ENCODE measurements at places on chromosomes 3 and 15.

DNA sequence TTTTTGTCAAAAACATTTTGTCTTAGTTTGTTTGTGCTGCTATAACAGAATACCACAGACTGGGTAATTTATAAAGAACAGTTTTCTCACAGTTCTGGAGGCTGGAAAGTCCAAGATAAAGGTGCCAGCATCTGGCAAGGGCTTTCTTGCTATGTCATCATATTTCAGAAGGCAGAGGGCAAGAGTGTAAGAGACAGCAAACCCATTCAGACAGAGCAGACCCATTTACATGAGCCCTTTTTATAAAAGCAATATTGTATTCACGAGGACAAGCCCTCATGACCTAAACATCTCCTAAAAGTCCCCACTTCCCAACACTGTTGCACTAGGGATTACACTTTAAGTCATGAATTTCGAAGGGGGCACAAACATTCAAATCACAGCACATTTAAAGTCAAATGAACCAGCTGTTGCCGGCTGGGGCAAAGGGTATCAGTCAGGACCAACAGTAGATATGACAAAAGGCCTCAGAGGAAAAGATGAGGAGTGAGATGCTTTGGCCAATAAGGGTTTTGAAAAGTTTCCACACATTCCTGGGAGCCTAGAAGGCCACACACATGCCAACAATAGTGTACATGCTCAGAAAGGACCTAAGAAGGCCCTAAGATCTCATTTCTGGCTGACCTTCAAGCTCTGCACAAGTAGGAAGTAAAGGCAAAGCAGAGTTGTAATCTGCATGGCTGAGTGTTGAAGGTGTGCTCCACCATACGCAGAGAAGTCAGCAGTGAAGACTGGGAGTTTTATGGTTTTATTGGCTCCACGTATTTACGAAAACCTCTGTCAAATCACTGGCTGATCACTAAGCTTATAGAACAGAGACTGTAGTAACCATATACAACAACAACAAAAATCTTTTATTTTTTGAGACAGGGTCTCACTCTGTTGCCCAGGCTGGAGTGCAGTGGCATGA lies 37.9 kb downstream of the UQCC5 start:
- no peak for DNase-seq

DNA sequence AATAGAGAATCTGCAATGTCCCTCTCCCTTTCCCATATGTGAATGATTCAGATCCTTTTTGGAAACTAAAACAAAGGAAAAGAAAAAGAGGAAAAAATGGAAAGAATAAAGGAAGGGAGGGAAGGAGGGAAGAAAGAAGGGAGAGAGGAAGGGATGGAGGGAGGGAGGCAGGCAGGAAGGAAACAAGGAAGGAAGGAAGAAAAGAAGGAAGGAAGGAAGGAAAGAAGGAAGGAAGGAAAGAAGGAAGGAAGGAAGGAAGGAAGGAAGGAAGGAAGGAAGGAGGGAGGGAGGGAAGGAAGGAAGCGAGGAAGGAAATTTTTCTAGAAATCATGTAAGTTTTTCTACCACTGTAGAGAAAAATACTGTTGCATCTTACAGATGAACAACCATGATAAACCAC lies 215.0 kb upstream of the CBLB start:
- no peak for DNase-seq

GRCh38 chr3:13197795-13198194 lies 124.6 kb upstream of the IQSEC1 start:
- no peak for DNase-seq

GRCh38 chr3:72664184-72664975 lies 183.9 kb downstream of the SHQ1 start:
- DNase-seq = no peak

- DNase-seq = no peak
Measured at GRCh38 chr15:42729409-42729808, 7.5 kb downstream of the CDAN1 start.

- DNase-seq = no peak
Measured at GRCh38 chr3:136802481-136802996, 16.4 kb upstream of the SLC35G2 start.

GRCh38 chr3:114660124-114660523 lies 366.3 kb downstream of the TIGIT start:
- no peak for DNase-seq

DNA sequence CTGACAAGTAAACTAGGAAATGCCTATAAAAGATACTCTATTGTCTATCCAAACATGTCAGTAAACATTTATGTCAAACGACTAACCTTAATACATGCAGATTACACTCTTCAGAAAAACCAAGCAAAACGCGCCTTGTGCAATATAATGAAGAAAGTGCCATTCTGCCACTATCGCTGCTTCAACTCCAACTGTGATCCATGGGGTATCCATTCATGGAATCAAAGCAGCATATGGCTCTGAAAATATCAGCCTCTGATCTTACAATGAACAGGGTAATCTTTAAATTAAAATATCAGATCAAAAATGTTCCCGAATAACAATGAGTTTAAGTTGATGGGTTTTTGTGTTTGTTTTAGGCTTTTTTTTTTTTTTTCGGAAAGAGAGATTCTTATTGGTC lies 105.5 kb upstream of the SETMAR start:
- DNase-seq = no peak

- no peak for DNase-seq
Measured at GRCh38 chr3:27666708-27667107, 55.4 kb downstream of the EOMES start.

Data from activated T-helper 2 cell treated with anti-CD3 and anti-CD28 coated beads, Interferon-gamma antibody, Interleukin-2, Interleukin-4, amounts not matched to agents 10 μg/mL and 5 μg/mL and 100 μg/mL, durations not matched to agents 14 hours and 24 hours and 36 hours (primary cell).